ENCODE measurements at places on chromosomes 6 and 20.

GRCh38 chr6:95417856-95418255 is 159.5 kb upstream of the MANEA start:
- DNase-seq, result no peak

- DNase-seq, result no peak
These were observed 37.2 kb upstream of the HACE1 start for GRCh38 chr6:104896914-104897313.

GRCh38 chr6:6907286-6907685 is 200.5 kb upstream of the RREB1 start:
- DNase-seq, result no peak

DNA sequence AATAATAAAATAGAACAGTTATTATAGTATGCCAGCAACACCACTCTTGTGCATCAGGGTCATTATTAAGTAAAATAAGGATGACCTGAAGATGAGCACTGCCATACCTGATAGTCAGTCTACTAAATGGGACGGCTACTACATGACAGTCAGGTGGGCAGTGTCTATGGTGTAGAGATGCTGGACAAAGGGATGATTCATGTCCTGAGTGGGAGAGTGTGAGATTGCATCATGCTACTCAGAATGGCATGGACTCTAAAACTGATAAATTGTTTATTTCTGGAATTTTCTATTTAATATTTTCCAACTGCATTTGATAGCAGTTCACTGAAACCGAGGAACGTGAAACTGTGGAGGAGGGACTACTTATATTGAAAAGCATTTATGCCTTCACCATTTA is 38.8 kb downstream of the SNX9 start:
- DNase-seq, result no peak

DNA sequence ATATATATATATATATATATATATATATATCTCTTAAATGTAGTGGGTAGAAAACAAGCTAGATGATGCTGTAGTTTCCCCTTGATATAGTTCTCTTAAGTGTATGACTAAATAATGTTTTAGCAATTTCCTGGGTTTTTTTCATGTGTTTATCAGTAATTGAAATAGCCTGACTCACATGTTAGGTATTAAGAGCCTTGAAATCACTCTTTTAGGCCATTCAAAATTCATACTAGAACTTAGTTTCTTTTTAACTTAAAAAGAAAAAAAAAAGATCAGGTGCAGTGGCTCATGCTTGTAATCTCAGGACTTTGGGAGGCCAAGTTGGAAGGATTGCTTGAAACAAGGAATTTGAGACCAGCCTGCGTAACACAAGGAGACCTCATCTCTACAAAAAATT is 44.1 kb downstream of the NKX2-4 start:
- DNase-seq, result no peak

DNA sequence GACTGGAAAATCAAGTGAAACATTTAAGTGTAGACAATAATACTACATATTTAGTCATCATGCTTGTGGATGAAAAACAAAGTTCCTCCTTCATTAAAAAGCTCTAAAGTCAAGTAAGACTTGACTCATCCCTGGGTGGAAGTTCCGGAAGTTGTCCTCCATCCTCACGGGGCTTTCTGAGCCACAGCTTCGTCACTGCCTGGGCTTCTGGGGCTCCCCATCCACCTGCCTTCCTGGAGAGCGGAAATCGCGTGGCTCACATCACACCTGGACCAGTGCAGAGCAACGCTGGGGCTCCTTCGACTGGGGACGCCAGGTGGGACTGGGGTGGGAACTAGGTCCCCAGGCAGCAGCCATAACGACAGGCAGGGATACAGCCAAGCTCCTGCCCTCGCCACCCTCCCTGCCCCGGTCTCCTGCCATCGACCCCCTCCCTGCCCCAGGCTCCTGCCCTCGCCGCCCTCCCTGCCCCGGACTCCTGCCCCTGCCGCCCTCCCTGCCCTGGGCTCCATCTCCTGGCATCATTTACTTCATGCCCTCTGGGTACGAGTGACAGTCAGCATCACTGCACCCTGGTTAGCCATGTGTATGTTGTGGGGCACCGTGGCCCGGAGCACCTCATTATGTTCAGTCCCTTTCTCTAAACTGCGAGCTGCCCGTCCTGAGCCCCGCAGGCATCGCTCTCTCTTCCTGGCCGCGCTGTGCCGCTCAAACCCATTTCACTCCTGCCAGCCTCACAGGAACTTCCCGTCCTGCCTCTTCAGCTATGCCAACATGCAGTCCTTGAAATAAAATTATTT is 12.9 kb downstream of the THBS2 start:
- no peak for DNase-seq

DNA sequence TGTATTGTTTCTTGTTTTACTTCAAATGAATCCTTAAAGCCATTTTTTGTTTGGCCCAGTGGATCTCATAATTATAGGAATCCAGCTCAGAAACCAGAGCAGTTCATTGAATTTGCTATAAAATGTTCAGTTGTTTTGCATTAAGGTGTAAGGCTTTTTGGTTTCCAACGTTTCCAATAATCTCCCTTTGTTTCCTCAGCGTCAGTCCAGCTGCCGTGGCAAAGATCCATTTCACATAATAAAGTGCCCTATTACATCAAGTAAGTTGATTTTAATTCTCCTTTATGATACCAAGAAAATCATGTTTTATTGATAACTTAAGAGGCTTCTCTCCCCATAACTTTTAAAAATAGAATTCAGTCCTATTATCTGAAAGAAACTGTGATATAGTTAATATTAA is 472.6 kb downstream of the UTRN start:
- DNase-seq, result no peak

DNA sequence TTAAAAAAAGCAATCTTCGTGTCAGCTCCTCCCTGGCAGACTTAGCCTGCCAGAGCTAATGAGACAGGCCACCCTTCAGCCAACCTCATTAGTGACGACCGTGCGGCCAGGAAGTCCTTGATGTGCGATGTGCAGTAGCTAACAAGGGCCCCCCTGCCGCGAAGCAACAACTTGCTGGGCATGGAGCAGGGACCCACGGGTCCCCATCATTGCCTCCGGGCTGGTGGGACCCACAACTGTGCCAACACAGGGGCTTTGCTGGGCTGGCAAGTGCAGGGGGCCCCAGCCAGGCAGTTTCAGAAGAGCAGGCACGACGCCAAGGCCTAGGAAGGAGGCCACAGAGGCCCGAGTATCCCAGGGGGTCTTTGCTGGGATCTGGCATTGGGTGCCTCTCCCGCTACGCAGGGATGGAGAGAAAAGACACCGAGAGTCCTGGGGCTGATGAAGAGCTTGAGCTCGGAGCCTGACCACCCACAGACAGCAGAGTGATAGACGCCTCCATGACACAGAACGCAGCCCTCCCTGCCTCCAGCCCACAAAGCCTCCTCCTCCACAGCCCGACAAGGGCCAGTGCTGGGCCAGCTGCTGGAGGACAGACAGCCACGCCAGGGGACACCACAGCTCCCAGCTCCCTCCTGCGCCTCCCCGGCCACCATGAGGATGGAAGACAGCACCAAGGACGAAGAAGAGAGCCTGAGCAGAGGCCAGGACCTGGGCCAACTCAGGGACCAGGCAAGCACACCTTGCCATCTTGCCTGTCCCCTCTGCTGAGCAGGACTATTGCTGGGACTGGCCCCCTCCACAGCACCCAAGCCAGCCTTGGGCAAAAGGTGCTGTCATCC is 96.6 kb downstream of the YTHDF1 start:
- no peak for DNase-seq

DNA sequence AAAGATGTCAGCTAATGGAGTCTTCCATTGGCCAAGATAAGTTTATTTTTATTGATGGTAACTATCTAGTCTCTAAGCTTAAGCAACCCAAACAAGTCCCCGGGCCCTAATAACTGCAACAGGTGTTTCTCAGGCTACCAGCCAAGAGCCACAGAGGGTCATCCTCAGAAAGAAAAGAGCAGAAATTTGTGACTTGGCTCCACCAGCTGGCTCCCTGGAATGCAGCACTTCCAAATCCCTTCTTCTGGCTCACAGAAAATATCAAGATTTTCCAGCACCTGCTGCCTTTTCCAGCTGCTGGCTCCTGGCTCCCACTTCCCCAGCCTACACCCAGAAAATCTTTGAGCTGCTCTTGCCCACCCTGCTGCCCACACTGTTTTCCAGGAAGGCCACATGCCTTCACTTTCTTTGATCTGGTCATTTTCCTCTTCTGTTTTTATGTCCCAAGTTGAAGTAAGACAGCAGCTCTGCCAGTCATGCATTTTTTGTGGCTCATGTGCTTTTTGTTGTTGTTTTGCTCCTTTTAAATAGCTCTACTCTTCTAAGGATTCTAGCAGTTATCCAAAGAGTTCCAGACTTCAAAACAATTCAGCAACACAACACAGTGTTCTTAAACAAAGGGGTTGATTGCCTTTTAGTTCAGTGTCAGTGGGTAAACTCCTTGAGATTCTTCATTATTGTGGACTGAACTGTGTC is 151.0 kb upstream of the SMLR1 start:
- no peak for DNase-seq

DNA sequence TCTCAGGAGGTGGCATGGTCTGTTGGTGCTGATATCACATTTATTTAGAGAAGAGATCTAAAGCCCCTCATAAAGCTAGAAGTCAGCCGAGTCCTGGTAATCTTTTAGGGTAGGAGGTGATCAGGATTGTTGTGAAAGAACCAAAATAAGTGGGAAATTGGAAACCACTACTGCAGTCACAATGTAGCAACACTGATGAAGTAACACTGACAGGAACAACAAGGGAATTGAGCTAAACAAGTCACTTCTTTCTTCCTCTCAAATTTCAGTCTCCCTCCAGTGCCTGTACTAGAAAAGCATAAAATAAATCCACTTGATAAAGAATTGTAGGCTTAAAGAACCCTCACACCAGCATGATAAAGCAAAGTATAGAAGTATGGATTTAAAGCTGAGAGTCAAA is 1509.0 kb downstream of the GRIK2 start:
- no peak for DNase-seq

- no peak for DNase-seq
These were observed 859.7 kb downstream of the EPHA7 start for GRCh38 chr6:92559611-92560010.
